ENCODE measurements at places on chromosomes 13 and 19.

DNA sequence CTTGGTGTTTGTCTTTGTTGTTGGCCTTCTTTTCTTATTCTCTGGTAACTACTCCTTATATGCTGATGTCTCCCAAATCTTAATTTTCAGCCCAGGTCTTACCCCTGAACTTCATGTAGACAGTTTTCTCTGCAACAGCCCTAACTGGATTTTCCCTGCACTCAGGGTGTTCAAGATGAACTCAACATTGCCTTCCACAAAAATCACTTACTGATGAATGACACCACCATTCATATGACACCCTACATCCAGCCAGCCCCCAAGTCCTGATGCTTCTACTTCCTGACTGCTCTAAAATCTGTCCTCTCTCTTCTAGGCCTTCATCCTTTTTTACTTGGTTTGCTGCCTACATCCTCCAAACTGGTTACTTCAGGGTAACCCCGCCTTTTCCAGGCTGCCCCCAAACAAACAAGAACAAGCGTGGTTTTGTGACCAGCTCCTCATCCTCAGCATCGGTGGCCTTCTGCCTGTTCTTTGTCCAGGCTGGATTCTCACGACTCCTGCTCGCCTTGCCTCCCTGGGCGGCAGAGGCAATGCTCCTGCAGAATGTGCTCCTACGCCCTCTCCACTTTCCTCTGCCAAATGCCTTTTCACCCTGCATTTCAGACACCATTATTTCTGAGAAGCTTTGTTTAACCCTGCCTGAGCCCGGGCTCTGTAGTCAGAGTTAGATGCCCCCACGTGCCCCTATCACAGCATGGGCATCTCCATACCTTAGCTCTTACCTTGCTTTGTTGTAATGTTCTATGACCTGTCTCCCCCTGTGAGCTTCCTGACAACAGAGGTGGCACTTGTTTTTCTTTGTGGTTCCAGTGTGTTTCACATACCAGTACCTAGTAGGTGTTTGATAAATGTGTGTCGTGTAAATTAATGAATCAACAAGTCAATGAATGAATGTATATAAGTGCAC is 61.8 kb downstream of the WDFY2 start:
- DNase-seq, result no peak

DNA sequence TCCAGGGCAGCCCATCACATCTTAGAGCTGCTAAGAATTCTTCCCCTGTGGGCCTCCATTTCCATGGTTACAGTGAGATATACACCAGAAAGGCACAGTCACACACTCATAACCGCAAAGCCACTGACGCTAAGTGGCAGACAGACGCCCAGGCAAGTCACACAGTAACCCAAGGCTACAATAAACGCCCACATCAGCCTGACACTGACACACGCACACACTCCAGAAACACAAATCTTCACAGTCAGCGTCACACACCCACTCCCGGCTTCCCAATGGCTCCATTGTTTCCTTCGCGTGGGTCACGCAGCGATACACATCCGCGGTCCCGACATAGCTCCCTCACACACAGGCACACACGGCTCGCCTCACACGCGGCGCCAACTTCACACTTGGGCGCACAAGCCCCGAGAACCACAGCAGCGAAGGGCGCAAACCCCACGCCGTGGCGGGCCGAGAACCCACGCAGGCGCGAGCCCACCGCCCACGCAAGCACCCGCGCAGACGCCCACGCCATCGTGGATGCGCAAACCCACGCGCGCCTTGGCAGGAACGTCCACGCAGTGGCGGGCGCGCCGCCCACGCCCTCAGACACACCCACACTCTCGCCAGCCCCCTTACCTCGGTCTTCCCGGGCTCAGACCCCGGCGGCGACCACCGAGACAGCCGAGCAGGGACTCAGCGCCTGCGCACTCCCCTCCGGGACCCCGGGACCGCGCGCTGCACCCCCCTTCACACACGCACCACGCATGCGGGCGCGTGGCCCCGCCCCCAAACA is at the start of gene ZNF667:
TSS of gene ZNF667 (minus strand) at position 695 of the 778 bp plus-strand sequence. CDS start 14,975 bp downstream, outside the sequence.
- peak; percentile 55 for DNase-seq

GRCh38 chr13:21011378-21011777 is 50.0 kb downstream of the LATS2 start:
- DNase-seq, result no peak

DNA sequence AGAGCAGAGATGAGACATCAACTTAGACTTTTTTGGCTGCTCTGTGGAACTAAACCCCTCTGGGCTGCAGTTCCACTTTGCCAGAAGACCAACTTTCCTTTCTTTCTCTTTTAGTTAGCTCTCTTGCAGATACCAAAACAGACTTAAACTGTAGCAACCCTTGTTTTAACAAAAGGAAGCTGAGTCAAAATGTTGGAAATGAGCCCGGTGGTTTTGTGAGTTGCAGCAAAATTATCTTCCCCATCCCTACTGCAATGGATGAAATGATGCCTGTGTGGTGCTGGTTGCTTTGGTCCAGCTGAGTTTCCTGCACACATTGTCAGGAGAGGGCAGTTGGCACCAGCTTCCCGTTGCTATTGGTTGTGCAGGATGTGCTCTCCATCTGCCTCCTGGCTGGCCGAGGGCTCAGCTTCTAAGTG is 115.3 kb downstream of the LRCH1 start:
- DNase-seq, result no peak

- no peak for DNase-seq
These were observed 418.9 kb downstream of the KLF12 start for GRCh38 chr13:73715114-73715910.

- no peak for DNase-seq
These were observed 60.0 kb upstream of the WDFY2 start for GRCh38 chr13:51524312-51524711.

DNA sequence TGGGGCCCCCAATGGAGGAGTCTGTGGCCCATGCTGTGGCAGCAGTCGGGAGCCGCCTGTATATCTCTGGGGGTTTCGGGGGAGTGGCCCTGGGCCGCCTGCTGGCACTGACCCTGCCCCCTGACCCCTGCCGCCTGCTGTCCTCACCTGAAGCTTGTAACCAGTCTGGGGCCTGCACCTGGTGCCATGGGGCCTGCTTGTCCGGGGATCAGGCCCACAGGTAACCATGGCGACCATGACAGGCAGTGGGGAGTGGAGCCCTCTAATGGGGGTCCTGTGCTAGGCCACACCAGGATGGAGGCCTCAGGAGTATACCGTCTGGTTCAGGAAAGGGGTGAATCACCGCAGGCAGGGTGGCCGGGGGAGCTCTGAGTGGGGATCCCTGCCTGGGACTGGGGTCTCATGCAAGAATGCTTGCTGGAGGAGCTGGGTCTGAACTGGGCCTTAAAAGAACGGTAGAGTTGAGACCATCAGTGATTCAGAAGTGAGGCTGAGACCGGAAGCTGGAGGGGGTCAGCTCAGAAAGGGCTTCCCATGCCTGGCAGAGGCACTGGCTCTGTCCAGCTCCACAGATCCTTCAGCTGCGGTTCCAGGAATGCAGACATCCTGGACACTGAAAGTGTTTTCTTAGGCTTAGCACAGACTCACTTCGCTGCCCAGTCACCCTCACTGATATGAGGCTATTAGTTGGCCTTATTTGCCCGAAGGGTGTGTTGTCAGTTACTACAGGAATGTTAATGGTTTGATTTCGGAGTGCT is 29.1 kb downstream of the CNFN start:
- no peak for DNase-seq

DNA sequence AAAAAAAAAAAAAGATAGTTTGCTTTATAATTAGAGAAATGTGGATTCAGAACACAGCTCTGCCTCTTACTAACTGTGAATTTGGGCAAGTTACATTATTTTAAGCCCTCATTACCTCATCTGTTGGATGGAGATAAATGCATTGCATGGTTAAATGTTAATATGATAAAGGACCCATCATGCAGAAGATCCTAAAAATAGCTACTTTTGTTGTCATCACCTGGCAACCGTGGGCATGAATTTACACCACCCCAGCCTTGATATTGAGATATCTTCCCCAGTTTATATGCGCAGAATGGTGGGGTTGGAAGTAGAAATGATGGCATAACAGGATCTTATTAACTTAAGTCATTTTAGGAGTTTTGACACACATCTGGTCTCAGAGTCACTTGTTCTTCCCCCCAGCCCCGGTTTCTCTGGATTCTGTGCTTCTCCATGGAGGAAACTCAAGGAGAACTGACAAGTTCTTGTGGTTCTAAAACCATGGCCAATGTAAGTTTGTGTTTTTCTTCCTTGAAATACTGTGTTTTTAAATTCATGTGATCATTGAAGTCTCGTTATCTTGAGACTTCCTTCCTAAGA is 8.9 kb downstream of the ZNF546 start:
- DNase-seq, result no peak

- no peak for DNase-seq
These were observed 8.2 kb downstream of the HOOK2 start for GRCh38 chr19:12767150-12767549.

GRCh38 chr19:42206871-42207755 is 10.4 kb downstream of the DEDD2 start:
- no peak for DNase-seq

- no peak for DNase-seq
These were observed 154.8 kb upstream of the IRS2 start for GRCh38 chr13:109941221-109941620.

- DNase-seq, result no peak
These were observed 27.3 kb downstream of the PNPLA6 start for GRCh38 chr19:7562646-7563393.

- no peak for DNase-seq
These were observed 434.1 kb downstream of the FGF14 start for GRCh38 chr13:101967781-101968180.

DNA sequence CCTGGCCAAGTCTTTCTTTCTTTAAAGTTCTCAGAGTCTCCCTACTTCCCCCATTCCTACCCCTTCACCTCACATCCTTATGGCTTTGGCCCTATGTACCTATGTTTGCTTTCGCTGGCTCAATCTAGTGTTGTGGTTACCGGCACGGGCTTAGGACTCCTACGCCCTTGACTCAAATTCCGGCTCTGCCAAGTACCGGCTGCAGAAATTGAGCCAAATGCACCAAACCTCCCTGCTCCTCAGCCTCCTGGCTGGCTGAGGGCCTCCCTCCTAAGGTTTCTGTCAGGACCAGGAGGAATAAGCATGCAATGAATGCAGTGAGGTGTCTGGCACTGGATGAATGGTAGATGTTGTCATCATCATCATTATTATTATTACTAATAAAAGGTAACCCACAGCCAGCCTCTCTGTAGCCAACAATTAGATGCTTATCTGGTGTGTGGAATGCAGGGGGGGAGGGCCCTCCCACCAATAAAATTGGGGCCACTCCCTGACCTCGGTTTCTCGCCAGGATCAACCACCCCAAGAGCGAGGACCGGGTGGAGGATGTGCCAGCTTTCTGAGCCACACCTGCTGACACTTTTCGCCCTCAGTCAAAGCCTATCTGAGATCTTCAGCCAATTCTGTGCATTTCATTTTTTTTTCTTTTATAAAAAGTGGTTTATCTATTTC is 20.7 kb downstream of the KLK5 start:
- peak; percentile 50 for DNase-seq

DNA sequence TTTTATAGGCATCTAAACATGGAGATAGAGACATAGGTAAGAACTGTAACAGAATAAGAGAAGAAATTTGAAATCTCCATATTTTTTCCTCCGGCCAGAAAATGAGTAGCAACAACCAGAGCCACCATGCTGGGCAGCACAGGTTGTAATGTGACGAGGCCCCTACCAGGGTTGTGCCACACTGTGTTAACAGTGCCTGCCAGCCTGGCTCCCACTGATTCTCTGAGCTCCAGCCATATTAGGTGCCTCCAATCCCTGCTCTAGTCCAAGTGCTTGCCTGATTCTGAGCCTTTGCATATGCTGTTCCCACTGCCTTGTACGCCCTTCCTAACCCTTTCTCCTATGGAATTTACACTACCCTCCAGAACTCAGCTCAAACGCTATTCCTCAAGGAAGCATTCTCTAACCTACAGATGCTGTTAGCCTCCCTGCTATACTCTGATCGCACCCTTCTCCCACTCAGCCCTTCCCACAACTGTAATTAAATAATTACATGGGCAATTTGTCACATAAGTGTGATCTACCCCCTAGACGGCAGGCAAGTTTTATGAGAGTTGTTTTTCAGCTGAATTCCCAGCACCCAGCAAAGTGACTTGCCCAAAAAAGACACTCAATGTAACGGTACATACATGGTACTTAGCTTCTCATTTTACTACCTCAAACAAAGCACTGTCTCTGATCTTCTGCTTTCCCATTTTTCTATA is 37.6 kb upstream of the STARD13 start:
- no peak for DNase-seq

DNA sequence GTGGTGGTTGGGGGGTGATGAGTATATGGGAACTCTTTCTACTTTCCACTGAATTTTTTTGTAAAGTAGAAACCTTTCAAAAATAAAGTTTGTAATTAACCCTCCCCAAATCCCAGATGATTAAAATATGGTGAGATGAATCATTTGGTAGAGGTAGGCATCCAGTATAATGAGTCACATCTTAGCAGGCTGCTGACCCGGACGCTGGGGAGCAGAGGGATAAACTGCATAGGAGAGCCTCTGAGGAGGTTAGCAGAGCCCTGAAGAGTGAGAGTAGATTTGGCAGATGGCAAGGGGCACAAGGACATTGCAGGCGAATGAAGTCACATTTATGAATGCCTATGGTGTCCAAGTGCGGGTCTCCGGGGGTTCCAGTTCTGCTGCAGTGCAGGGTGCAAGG is 293.8 kb downstream of the FGF9 start:
- DNase-seq, result no peak

- DNase-seq, result no peak
These were observed 8.6 kb upstream of the TYK2 start for GRCh38 chr19:10388957-10389356.

GRCh38 chr13:31772231-31772630 is 32.9 kb downstream of the RXFP2 start:
- no peak for DNase-seq

GRCh38 chr13:50707628-50708027 is 135.9 kb downstream of the DLEU7 start:
- no peak for DNase-seq

DNA sequence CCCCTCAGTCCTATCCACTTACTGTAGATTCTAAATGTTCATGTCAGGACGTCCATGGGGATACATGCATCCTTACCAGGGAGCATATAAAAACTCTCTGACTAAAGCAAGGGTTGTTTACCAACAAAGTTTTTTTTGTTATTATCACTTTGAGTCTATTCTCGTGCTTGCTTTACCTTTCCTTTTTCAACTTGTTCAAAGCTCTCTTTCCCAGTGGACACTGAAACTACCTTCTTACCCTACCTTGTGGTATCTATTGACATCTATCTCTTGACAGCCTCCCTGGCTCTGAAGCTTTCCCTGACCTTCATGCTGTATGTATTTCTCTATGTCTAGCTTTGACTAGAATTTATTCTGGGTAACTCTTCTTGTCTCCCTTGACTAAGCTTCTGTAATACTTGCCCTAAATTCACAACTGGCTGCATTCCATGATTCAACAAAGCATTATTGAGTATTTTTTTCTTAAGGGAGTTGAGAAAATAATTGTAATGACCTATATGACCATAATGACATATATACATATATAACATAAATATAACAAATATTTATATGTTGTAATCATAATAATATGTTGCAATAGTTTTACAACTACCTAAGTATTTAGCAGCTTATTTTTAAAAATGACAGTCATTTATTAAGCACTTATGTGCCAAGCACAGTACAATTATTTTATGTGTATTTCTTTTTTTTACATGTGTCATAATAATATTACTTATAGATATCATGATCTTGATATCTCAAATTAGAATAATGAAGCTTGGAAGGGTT is 403.4 kb upstream of the SPRY2 start:
- no peak for DNase-seq

All from kidney epithelial cell (primary cell).